ENCODE measurements at places on chromosomes 16 and 17. TPM values are rescaled to one million over a fixed set of nuclear protein-coding genes. Genes with fewer than 3 reads are reported as not detected.

NPIPB6 gene
- 0.74 TPM for total RNA-seq

- H3K27me3 ChIP-seq: no peaks in the 10 kb centered on the region
- H3K36me3 ChIP-seq: peaks cover 6% of the 10 kb centered on the region
- no peak overlapping the region for H3K27ac ChIP-seq
- peaks cover 6% of the 10 kb centered on the region for H3K4me1 ChIP-seq
Observed at GRCh38 chr17:17575360-17576251, 15.9 kb downstream of the PEMT start.

HAS3 gene
- total RNA-seq: 0.15 TPM

DNA sequence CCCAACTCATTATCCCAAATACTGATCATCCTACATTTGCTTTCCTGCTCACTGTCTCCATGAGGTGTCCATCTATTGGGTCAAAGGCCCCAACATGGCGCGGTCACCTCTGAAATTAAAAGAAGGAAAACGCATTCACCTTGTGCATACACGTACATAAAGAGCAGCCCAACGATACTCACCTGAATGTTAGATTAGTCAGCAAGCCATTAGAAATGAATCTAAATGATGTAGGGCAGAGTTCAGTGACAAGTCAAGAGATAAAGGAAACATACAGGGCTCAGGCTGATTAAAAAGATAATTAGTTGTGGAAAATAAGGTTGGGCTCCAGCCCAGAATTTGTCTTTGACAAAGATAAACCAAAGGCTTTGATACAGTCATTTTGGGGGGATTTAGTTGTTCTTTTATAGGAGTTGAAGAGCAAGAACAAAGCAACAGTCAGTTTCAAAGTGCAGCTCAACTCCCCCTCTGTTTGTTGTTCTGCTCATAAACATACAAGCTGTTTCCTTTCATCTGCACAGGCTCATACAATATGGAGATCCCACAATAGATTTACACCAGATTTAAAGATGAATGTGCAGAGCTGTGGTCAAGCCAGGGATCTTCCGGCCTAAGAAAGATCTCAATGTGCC lies 21.1 kb downstream of the NXPH3 start:
- DNase-seq: no peak
- peaks cover 13% of the 10 kb centered on the region for H3K36me3 ChIP-seq
- no peak overlapping the region for H3K4me3 ChIP-seq
- H3K27me3 ChIP-seq: no peaks in the 10 kb centered on the region
- no peak overlapping the region for H3K27ac ChIP-seq

DNA sequence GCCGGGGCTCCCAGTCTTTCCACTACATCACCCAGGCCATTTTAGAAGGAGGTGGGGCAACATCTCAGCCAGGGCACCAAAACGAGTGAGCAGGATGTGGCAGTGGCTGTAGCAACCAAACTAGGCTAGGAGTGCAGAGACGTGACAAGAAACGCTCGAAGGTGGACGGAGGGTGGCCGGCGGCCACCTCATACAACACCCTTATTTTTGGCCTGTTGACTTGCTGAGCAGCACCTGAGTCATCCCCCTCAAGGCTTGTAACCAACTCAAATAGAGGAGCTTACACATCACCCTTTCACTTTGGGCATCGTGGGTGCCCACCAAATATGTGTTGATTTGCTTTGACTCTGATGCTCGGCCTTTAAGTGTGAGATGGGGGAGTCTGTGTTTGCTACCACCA lies 23.7 kb upstream of the SOX9 start:
- no peaks in the 10 kb centered on the region for H3K27me3 ChIP-seq
- H3K27ac ChIP-seq: no peak overlapping the region
- H3K36me3 ChIP-seq: no peaks in the 10 kb centered on the region

ABR gene
- 145 TPM for total RNA-seq

DNA sequence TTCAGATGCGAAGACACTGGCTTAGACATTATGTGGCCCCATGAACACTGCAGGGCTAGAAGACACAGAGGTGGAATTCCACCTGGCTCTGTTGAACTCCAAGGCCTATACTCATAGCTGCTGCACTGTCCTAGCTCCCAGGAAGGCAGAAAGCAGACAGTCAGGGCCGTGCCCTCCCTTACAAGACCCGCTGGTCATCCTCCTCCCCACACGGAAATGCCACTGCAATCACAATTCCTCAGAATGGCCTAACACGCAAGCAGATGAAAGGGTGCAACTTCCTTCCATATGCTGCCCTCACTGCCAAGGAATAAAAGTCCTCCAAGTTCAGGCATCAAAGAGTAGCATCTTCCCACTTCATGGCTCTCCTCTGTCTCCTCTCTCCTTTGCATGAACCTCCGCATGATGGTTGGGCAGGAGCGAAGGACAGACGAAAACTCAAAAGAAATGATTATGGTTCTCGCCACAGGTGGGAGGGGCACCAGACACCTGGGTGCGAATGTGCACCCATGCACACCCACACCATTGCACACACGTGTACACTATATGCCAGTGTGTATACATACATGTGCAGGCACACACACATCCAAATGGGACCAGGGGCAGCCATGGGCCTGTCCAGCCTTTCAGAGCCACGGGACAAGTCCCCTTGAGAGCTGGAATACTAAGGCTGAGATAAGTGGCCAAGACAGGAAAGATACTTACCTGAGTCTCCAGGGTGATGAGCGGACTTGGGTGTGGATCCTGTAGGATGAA lies 113.3 kb downstream of the XYLT1 start:
- peaks cover 11% of the 10 kb centered on the region for H3K4me1 ChIP-seq
- H3K27ac ChIP-seq: no peak overlapping the region
- no peaks in the 10 kb centered on the region for H3K27me3 ChIP-seq
- H3K4me3 ChIP-seq: no peak overlapping the region
- DNase-seq: no peak
- H3K36me3 ChIP-seq: no peaks in the 10 kb centered on the region

GRCh38 chr17:18960803-18961511 lies 9.0 kb downstream of the SLC5A10 start:
- H3K27ac ChIP-seq: no peak overlapping the region
- DNase-seq: peak; percentile 84
- no peaks in the 10 kb centered on the region for H3K4me1 ChIP-seq
- H3K4me3 ChIP-seq: no peak overlapping the region
- H3K27me3 ChIP-seq: no peaks in the 10 kb centered on the region

- peaks cover 20% of the 10 kb centered on the region for H3K27me3 ChIP-seq
- H3K4me1 ChIP-seq: no peaks in the 10 kb centered on the region
- no peaks in the 10 kb centered on the region for H3K36me3 ChIP-seq
- H3K27ac ChIP-seq: no peak overlapping the region
Observed at GRCh38 chr16:84446084-84446483, 58.4 kb downstream of the MEAK7 start.

CSF3 gene
- total RNA-seq: not detected

AURKB gene
- total RNA-seq: 6.4 TPM
